ENCODE measurements at places on chromosomes 3 and 15.

- no peak for DNase-seq
These were observed 200.7 kb downstream of the MEIS2 start for GRCh38 chr15:36899696-36900095.

DNA sequence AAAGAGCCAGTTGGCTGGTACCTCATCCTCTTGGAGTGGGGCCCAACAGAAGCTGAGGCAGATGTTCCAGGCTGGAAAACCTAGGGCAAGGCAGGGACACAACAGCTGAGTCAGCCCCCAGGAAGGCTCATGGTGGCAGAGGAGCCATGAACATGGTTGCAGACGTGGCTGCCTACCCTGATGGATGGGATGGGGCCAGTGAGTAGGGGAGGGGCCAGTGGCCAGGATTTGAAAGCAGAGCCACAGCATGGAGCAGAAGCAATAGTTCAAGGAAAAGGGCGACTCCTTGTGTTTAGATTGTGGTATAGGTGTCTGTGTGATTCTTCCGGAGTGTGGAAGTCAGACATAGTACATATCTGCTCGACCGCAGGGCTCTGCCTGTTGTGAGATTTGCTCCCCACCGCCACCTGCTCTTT lies 24.2 kb downstream of the PXYLP1 start:
- DNase-seq, result no peak

DNA sequence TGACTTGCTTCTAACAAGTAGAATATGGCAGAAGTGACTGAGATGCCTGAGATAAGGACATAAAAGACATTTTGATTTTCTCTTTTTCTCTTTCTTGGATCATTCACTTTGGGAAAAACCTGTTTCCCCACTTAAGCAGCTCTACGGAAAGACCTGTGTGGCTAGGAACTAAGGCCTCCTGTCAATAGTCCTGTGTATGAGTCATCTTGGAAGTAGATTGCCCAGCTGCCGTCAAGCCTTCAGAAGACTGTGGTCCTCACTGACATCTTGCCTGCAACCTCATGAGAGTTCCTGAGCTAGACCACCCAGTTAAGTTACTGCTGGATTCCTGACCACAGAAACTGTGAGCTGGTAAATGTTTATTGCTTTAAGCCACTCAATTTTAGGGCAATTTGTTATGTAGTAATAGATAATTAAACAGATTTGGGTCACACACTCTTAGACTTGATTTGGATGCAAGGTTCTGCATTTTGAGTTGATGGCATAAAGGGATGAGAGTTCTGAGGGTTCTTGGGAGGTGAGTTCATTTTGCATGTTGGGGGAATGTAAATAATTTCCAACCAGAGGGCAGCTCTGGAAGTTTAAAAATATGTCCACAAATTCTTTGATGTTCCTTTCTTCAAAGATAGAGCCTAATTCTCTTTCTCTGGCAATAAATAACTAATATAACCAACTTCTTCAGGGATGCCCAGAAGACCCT lies 229.2 kb downstream of the SQOR start:
- no peak for DNase-seq

DNA sequence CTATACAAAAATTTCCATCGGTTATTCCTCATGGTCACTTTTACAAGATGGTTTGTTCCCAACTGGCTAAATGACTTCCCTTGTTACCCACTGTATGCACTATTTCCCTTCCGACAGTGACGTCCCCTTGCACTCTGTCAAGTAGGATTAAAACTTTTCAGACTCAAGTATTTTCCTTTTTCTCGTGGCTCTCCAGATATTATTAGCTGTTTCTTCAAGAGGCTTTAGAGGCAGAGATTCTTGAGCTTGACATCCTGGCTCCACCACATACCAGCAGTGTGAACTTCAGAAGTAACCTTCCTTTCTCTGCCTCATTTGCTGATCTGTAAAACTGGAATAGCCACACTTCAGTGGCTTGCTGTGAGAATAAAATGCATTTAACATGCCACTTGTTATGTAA lies 14.0 kb downstream of the CSNK1G1 start:
- DNase-seq, result no peak

- no peak for DNase-seq
These were observed 22.7 kb downstream of the KLHL6 start for GRCh38 chr3:183532620-183533411.

DNA sequence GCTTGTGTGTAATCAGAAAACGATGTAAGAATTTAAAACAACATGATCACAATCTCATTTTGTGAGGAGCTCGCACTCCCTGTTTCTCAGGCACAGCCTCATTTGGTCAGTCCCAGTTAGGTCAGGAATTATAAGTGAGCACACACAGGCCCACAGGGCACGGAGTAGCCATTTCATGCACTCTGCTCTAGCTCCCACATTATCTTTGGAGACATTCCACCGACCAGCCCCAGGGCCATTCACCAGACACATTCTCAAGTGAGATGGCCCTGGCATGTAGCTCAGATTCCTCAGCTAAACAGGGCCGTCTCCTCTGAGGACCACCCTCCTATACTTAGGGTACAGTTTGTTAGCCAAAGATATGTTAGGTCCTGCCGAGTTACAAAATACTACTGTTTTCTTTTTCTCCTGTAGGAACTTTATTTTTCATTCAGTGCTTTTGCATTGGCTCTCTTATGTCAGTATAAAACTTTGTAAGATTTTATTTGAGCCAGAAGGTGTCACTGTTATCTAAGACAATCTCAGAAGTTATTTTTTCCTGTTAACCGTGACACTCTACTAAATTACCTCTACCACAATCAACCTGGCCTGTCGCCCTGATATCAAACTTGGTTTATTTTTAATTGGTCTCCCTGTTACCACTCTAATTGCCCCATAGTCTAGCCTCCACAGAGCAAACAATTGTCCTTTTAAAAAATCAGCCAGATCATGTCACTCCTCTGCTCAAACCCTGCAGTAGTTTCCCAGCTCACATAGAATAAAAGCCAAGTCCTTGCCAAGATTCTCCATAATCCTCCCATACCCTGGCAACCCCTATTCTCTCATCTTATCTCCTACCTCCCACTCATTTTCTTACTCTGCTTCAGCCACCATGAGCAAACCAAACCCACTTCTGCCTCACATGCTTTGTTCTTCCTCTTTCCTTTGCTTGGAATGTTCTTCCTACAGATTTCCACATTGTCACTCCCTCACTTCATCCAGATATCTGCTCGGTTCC lies 105.7 kb downstream of the PPP2R3A start:
- DNase-seq, result no peak

Data from nucleus accumbens (tissue), 56 donors.